ENCODE measurements at places on chromosomes 6 and 20. TPM values are rescaled to one million over a fixed set of nuclear protein-coding genes. Genes with fewer than 3 reads are reported as not detected.

Gene NHLRC1
- 1.1 TPM for total RNA-seq

Gene ANKRD6
- total RNA-seq, result 22.4 TPM

Gene OPN5
- total RNA-seq, result not detected

DNA sequence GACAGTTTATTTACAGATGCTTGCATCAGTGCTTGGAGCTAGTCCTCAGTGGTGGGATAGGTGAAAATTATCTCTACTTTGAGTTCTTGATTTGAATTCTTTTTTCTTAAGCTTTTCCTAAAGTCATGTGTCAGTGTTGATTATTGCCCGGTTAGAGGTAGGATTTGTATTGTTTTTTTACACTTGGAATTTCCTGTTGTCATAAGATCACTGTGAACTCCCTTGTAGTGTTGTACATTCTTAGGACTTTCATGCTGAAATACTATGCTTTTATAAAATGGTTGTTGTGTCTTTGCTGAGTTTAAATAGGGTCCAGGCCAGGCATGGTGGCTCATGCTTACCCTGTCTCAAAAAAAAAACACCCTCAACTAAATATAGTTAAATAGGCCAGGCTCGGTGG, 20.3 kb downstream of the ASXL1 start:
- no peak for DNase-seq

- no peak for DNase-seq
These were observed 10.8 kb downstream of the GCNT2 start for GRCh38 chr6:10531942-10532341.

DNA sequence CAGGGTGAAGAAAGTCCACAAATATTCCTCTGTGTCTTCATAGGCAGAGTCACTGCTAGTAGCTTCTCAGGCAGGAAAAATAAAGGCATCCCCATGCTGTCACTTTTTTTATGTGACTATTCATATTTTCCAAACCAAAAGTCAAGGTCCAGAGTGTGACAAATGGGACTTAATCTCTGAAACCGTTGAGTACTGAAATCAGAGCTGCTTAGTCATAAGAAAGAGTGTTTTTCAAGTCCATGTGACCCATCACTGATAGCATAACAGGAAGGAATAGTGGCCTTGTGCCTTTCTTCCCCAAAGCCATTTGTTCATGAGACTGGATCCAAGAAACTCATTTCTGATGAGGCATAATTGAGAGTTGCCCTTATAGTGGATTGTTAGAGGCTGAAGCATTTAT, 210.3 kb upstream of the TSHZ2 start:
- no peak for DNase-seq

All from chondrocyte (in vitro differentiated cells).